CD4-positive, alpha-beta T cell treated with Interleukin-21 for 1 hour (primary cell): ENCODE measurements at places on chromosomes 1 and 21.

DNA sequence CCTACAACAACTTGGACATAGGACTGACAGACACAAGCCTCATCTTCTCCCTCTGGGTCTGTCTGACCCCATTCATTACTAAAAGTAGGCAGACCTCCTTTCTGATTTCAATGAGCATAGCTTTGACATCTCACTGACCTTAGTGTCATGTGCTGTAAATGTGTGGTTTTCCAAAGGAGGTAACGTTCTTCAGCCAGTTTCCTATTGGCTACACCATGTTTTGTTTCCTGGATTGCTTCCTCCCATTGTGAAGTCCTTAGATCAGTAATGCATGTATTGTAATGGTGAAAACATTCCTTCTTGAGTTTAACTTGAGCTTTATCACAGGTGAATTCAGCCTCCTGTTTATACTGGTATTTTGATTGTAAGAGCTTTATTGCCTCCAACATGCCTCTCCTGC, 20.6 kb downstream of the STXBP3 start:
- DNase-seq, result no peak

DNA sequence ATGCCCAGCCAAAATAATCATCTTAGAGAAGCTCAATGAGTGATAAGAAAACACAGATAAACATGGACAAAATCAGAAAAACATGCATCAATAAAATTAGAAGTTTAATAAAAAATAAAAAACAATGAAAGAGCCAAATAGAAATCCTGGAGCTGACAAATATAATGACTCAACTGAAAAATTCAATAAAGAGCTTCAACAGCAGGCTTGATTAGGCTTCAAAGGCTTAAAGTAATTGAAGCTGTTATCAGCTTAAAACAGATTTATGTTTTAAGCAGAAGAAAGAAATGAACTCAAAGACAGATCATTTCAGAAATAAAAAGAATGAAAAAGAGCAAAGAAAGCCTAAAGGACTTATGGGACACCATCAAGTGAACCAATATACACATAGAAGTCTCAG, 28.3 kb downstream of the RGSL1 start:
- DNase-seq, result no peak

DNA sequence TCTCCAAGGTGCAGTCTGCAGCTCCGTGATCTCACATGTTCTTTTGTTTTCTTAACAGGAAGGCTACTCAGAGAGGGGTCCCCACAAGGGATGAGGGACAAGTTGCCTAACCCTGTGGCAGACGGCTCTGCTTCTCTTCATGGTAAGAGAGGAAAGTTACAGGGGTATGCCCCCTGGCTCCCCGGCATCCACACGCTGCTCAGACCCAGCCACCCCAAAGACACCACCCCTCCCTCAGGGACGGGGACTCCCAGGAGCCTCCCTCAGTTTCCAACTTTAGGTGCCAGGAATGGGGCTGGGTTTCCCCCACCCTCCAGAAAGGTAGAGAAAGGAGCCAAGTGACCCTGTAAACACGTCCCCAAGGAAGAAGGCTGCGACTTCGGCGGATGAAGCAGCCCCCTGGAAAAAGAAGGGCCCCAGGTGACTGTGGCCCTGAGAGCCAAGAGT, 19.7 kb downstream of the OPTC start:
- DNase-seq, result no peak

DNA sequence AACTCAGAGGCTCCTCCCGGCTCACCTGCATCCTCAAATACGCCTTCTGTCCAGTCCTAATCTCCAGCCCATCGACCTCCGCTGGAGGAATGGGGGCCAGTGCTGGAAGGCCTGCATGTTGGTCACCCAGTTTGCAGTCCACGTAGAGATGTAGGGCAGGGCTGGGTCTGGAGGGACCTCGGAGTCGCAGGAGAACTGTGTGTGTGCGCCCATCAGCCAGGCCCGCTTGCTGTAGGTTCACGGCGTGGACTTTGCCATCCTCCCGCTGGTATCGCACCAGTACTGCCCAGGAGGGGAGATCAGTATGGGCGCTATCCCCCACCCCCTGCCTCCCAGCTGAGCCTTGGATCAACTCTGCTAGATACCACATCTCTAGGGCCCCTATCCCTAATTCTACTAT, 2.7 kb downstream of the THBS3 start:
- no peak for DNase-seq

DNA sequence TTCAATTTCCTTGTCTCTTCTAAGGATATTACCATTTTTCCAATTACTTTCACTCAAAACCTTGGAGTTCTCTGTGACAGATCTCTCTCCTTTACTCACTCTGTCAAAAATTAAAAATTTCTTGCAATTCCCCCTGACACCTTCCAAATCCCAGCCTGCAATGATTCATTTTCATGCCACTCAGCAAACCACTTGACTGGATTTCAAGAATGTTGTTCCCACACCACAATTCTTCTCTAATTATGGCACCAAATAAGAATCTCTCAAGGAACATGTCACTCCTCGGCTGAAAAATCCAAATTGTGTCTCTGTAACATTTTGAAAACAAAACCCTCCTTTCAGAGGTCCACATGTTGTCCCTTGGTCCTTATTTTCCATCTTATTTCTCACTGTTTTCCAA, 438.9 kb upstream of the ZP4 start:
- DNase-seq, result no peak

DNA sequence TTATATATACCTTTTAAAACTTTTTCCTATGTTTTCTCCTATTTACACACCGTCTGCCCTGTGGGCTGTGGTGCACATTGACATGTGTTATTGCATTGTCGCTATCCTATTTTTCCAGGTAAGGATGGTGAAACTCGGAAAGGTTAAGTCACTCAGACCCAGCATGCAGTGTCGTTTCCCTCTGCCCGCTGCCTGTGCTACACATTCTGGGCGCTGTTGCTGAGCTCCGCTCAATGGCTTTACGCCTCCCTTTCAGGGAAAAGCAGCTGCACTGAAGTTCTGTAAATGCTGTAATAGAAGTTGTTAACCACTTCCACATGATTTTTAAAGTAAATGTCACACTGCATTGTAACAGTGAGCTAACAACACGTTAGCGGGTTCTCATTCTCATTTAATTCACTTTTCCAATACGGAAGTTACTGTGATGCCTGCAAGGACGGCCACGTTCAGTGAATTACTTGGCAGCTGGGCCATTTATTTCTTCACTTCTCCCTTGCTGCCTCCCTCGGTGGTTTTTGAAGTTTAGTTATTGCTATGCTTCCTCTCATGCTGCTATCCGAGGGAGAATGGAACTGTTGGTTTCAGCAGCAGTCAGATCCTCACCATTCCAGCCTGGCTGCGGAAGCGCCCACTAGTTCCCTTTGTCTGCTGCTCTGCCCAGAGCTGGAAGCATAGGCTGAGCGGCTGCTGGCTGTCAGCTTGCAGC, 288.7 kb downstream of the SPATA17 start:
- no peak for DNase-seq

DNA sequence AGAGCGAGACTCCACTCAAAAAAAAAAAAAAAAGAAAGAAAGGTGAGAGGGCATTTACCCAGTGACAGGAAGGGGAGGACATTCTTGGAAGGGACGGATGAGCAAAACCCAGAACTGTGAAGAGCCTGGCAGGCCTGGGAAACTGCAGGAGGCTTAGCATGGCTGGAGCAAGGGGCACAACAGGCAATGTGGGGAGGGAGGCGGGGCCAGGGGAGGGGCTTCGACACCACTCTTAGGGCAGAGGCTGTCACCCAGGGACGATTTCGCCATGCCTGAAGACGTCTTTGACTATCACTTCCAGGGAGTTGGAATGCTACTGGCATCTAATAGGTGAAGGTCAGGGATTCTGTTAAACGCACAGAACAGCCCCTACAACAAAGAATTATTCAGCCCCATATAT, 184.0 kb downstream of the HUNK start:
- no peak for DNase-seq

GRCh38 chr1:6594977-6595740, 7.5 kb downstream of the KLHL21 start:
- no peak for DNase-seq

- DNase-seq, result no peak
These were observed 2027.7 kb downstream of the MRPL39 start for GRCh38 chr21:23579573-23579972.
